Activated naive CD4-positive, alpha-beta T cell treated with anti-CD3 and anti-CD28 coated beads, Interleukin-2, amount 50 U/mL, for 72 hours (primary cell): ENCODE measurements at places on chromosomes 16 and 17. TPM values are rescaled to one million over a fixed set of nuclear protein-coding genes. Genes with fewer than 3 reads are reported as not detected.

The PPP1R27 gene
- total RNA-seq = not detected

- no peak for DNase-seq
These were observed 102.8 kb downstream of the XYLT1 start for GRCh38 chr16:17367923-17368322.

- DNase-seq = no peak
These were observed 10.0 kb downstream of the SPATA32 start for GRCh38 chr17:45251931-45252330.

- peak; percentile 38 for DNase-seq
These were observed 22.3 kb downstream of the SAP30BP start for GRCh38 chr17:75689441-75689873.

The NRN1L gene
- not detected for total RNA-seq

GRCh38 chr17:16211590-16211989 is 3.7 kb downstream of the NCOR1 start:
- DNase-seq = no peak

DNA sequence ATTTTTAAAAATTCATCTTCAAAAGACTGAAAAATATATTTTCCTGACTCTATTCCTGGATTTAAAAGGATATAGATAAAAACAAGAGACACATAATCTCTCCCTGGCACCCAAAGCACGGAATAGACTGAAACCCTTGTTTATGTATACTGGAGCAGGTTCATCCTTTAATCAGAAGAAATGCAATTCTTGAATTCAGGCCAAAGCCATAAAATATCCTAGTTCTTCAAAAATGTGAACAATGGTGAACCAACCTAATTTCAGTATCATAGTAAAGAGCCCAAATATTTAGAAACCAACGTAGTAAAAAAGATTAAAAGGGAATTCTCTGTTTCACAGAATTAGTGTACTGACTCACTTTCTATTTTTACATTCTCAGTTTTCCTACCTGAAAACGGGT is 188.5 kb upstream of the C17orf78 start:
- DNase-seq = no peak

GRCh38 chr17:57279432-57279831 is 23.1 kb downstream of the MSI2 start:
- no peak for DNase-seq

The OSGIN1 gene
- total RNA-seq = 0.87 TPM

DNA sequence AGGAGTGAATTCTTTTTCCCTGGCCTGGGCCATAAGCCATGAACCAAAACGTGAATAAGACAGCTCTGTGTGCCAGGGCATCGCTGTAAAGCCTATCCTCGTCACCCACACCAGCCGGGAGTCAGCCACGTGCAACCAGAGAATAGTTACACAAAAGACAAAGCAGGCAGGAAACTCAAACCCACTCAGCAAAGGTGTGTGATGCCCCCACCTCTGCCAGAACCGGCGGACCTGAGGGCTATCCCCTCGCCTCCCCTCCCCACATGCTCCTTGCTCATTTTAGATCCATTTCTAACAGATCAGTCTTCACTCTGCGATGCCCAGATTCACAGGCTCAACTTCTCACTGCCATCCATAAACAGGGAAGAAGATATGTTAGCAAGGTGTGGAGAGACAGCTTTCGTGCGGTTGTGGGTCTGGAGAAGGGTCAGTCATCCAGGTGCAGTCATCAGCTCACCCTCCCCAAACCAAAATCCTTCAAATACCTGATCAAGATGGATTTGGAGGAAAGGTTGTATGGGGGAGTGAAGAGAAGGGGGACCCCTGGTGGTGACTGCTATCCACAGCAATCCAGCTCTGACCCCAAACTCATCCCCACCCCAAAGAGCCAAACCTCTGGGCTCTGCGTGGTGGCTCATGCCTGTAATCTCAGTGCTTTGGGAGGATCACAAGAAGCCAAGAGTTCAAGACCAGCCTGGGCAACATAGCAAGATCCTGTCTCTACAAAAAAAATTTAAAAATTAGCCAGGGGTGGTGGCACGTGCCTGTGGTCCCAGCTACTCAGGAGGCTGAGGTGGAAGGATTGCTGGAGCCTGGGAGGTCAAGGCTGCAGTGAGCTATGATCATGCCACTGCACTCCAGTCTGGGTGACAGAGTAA is 219.2 kb downstream of the C16orf78 start:
- DNase-seq = no peak

The TBC1D3K gene
- not detected for total RNA-seq

The CSNK1D gene
- total RNA-seq = 171 TPM

The RPUSD1 gene
- 27.1 TPM for total RNA-seq

The NLGN2 gene
- total RNA-seq = 15.8 TPM

- DNase-seq = peak; percentile 39
These were observed 81.8 kb upstream of the TOB1 start for GRCh38 chr17:50947782-50948543.

DNA sequence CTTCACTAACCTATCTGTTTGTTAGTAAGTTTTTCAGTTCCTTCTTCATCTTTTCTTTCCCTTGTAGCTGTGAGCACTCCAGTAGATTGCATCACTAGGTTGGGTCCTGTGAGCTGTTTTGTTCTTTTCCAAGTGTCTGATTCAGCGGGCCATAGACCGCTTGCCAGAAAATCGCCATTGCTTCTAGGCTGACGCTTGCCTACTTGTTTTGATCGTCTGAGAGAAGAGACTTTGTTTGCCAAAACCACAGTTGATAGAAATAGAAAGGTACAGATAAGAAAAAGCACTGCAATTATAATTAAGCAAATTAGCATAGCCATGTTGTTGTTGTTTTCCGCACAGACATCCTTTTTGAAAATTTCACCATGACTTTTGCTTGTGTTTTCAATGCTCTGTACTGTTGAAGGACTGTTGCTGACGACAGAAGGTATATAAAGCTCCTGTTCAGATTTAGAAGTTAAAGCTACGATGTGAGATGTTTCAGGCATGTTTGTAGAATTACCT is 3.1 kb downstream of the EVI2A start:
- DNase-seq = peak; percentile 67

The CDRT15 gene
- total RNA-seq = not detected

DNA sequence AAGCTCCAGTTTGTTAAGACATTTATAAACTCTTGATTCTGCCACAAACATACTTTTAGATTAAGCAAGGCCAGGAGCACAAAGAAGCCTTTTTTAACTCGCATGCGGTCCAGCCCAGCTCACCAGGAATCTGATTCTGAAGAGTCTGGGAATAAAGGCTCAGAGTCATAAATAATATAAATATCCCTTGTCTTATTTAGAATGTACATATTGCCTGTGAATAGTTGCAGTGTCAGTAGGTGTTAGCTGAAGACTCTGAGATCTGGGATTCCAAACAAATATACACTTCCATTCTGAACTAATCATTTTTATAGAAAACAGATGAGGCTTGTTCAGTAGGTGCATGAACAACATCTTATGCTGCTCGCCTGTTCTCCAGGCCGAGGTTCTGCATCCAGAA is 59.1 kb upstream of the ELAC2 start:
- no peak for DNase-seq

DNA sequence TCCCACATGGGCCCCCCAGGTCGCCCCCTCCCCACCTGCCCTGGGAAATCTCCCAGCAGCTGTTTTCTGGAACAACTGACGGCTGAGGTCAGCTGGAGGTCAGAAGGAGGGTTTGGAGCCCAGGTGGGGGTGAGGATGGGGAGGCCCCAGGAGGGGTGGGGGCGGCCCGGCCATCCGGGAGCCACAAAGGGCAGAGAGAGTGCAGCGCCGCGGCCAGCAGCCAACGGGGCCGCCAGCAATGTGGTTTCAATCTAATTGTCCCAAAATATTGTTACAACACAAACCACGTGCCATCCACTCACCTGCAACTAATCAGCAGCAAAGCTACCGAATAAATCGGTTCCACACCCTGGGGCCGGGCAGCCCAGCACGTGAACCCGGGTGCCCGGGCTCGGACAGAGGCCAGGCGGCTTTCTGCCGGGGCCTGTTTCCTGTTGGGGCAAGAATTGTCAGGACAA is 28.3 kb upstream of the SLC38A10 start:
- DNase-seq = no peak

DNA sequence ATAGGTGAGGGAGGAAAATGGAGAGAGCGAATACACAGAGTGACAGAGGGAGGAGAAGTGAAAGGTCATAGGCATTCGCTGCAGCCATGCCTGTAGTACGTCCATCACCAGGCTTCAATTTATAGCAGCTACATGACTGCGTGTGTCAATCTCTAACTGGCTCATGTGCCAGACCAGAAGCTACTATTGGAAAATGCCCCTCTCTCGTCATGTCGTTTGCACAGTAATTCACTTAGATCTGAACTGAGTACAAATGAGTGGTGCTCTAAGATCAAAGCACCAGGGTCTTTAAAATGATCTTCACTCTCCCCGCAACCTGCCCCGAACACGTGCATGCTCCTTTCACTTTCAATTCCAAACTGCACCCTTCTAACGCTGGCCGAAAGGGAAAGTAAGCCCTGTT is 51.3 kb downstream of the ADCY9 start:
- no peak for DNase-seq

GRCh38 chr17:71011391-71011790 is 842.1 kb downstream of the KCNJ2 start:
- no peak for DNase-seq

The RRN3 gene
- total RNA-seq = 38.1 TPM

GRCh38 chr16:21301895-21302291 is 23.8 kb upstream of the CRYM start:
- no peak for DNase-seq

- DNase-seq = no peak
These were observed 44.8 kb downstream of the TIMM22 start for GRCh38 chr17:1041746-1042145.

DNA sequence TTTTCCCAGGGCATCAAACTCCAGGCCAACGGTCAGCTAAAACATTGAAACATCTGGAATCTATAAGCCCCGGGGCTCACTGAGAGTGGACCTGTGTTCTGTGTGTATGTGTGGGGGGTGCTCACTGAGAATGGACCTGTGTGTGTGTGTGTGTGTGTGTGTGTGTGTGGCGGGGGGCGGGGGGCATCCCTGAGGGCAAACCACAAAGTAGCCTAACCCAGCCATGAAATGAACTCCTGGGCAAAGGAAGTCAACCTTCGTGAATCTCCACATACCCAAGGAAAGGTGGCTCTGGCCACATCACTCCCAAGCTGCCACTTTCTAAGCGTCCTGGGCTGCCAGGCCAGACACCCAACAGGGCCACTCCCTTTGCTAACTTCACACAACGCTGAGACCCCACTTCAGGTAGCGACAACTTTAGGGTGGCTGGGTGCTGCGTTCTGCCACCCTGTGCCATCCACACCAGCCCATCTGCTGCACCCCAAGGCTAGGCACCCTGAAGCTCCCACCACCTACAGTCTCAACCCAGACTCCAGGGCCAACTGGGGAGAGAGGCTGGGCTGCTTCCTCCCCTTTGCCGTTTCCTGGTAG is 1.6 kb downstream of the MAFG start:
- no peak for DNase-seq

The PIK3R5 gene
- total RNA-seq = 46.9 TPM

DNA sequence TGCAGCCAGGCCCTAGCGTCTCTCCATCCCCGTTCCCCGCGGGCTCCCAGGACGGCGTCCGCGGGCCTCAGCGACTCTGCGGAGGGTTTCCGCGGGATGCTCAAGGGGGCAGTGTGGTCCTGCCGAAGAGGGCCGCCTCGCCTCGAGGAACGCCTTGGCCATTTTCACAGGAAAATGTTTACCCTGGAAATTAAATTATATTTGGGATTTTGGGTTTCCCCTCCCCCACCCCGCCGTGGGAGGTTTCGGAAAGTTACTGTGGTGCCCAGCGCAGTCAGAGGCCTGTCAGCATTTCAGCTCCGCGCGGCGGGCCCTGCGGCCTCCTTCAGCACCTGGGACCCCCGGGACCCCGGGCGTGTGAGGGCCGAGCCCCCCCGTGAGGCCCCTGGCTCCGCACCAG is 94.5 kb downstream of the PCTP start:
- DNase-seq = peak; percentile 47

- no peak for DNase-seq
These were observed 178.0 kb downstream of the RPTOR start for GRCh38 chr17:80722661-80723060.

The DNAH9 gene
- not detected for total RNA-seq

- no peak for DNase-seq
These were observed 2.5 kb upstream of the HS3ST3B1 start for GRCh38 chr17:14298221-14298946.

- no peak for DNase-seq
These were observed 259.9 kb downstream of the SOX9 start for GRCh38 chr17:72380737-72381136.

DNA sequence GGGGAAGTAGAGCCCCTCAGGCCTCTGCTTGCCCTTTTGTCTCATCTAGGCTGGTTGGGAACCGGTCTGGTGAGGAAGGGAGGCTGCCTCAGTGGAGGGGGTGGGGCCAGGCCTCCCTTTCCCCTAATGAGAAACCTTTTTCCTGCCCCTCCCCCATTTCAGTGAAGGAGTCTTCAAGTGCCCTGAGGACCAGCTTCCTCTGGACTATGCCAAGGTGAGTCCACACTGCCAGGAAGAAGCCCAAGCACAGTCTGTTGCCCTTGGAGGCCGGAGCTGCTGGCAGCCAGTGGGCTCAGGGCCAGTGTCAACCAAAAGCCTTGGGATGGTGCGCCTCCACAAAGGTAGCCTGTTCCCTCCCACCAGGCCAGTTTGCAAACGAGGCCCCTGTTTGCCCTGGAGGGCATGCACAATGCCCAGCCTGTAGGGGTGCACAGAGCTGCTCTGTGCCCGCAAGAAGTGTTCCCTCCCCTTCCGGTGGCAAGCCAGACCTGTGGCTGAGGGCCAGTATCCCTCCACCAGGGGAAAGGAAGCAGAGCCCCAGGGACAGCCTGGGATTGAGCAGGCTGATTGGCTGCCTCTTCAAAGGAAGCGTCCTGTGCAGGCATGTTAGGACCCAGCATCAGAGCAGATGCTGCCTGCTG is 3.4 kb downstream of the TRAF4 start:
- DNase-seq = no peak

GRCh38 chr16:75225678-75226515 is 7.1 kb downstream of the CTRB1 start:
- DNase-seq = no peak

The PCYT2 gene
- 20.1 TPM for total RNA-seq

DNA sequence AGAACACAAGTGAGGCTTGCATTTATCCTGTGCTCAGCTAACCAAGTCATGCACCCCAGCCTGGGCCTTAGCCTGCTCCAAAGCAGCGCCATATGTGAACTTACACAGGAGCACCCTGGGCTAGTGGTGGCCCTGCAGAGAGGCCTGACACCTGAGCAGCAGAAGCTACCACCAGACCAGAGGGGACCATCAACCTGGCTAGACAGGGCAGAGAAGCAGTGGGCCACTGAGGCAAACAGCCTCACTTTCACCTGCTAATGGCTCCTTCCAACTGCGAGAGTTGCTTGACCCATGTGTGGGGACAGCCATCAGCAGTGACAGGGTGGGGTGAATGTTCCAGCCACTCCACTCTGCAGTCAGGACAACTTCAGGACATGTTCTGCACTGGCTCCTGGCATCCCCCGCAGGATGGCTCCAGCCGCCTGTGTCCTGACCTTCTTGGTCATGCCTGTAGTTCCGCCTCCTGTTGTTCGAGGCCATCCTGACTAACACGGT is 2.9 kb upstream of the C16orf95 start:
- no peak for DNase-seq

DNA sequence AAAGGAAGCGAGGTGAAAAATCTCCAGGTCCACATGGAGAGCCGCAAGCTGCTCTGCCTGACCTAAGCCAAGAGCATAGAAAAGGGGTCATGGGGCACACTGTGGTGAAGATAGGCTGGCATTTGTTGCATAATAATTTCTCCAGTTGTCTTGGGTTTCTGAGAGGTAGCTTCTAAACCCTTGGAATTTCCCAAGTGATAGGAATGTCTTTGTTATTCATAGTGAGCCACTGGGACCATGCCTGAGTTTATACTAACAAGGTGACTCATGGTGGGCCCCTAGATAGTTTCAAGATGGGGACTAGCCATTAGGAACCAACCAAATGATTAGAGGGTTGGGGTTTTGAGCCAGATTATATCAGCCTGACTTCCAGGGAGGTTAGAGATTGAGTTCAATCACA is 25.6 kb downstream of the SOST start:
- no peak for DNase-seq

The ABCC11 gene
- not detected for total RNA-seq
